A172 (cell line): ENCODE measurements at places on chromosomes 6 and 20.

- DNase-seq, result no peak
These were observed 174.3 kb downstream of the SCP2D1 start for GRCh38 chr20:18987781-18988360.

DNA sequence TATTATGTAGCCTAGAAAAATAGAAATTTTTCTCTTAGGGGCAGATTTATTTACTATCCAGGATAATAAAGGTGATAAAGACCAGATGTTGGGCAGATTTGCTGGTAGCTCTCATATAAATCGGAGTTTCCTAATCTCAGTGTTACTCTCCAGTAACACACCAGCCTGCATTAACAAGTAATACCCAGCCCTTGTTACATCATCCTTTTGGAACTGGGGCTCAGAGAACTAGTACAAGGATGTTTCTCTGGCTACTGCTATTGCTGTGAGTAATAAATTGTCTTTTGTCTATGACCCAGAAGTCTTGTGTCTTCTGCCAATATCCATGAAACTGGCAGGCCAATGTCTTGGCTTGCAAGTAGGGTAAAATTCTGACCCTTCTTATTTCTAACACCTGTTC, 16.8 kb downstream of the TPD52L1 start:
- DNase-seq, result no peak

DNA sequence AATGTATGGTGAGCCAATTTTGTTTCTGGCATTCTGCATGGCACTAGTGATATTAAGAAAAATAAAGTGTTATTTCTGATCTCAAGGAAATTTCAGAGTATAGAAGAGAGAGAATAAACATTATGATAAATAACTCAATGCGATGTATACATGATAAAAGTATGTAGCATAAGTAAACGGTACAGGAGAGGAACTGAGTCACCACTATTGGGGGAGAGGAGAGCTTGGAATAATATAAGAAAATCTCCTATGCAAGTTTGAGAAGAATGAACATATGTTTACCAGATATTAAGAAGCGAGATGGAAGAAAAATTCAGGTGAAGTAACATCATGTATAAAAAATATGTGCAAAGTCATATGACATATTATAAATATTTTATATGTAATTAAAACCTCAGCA, 1230.3 kb upstream of the CITED2 start:
- no peak for DNase-seq

DNA sequence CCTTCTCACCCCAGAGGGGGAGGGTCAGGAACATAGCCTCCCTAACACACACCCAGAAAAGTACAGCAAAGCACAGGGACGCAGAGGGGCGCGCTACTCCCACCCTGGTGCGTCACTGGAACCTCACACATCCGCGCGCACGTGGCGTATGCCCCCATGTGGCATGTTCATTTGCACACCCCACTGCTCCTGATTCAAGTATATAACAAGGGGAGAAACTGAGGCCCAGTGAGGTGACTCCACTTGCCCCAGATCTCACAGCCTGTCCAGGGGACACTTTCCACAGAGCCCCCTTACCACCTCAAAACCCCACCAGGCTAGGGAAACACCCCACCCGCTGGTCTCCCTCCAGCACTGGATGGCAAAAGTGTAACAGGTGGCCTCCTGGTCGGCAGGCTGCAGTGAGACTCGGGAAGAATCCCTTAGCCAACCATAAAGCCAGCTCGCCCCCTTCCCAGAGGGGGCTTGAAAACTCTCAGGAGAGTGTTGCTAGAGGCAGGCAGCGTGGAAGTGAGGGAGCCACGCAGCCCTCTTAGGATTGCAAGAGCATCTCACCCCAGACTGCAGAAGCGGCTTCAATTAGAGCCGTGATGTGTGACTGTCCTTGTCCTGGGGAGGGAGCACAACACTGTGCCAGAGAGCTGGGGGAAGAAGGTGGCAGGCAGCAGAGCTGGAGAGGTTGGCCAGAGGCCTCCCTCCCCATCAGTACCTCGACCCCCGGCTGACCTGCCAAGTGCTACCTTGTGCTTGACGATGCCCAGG, at the start of gene GRM4:
Gene GRM4 (minus strand): TSS at position 67 of the 762 bp plus-strand sequence. CDS start 12,591 bp downstream, outside the sequence.
- no peak for DNase-seq

DNA sequence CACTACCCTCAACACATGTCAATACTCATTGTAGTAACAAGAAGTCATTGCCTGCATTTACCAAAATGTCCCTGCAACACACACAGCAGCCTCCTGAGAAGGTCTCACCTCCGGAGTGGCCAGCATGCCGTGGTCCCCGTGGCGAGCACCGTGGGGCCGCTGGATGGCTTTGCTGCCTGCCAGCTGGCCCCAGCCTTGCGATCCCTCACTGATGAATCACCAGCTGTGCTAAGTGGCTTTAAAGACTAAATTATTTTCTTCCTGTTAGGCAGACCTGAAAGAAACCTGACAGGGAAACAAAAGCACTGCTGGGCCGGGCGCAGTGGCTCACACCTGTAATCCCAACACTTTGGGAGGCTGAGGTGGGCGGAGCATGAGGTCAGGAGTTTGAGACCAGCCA, 306.7 kb downstream of the CDH4 start:
- DNase-seq, result peak; percentile 65

DNA sequence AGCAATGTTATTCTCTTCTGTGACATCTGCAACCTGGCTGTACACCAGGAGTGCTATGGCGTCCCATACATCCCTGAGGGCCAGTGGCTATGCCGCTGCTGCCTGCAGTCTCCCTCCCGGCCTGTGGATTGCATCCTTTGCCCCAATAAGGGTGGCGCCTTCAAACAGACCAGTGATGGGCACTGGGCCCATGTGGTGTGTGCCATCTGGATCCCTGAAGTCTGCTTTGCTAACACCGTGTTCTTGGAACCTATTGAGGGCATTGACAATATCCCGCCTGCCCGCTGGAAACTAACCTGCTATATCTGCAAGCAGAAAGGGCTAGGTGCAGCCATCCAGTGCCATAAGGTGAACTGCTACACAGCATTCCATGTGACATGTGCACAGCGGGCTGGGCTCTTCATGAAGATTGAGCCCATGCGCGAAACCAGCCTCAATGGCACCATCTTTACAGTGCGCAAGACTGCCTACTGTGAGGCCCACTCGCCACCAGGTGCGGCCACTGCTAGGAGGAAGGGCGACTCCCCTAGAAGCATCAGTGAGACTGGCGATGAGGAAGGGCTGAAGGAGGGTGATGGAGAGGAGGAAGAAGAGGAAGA, 4.6 kb downstream of the BRPF3 start:
- DNase-seq, result no peak

DNA sequence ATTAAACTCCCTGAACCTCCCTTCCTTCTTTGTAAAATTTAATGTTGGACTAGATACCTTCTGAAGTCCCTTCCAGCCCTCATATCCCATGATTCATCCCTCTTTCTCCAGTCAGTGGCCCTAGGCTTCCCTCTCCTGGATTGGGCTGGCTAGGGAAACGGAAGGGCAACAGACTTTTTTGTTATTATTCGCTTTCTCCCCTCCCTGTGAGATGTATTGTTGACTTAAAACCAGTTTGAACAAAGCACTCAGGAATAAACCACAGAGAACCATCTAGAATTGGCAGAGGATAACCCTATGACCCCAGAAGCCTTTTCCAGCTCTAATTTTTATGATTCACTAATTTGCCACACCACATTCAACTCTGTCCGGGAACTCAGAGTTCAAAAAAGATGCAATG, 239.7 kb upstream of the SUPT3H start:
- DNase-seq, result no peak

GRCh38 chr20:61934716-61935530, 130.8 kb downstream of the TAF4 start:
- no peak for DNase-seq
